Skin of body (tissue), 3 donors: ENCODE measurements at places on chromosomes 12 and 14. TPM values are rescaled to one million over a fixed set of nuclear protein-coding genes. Genes with fewer than 3 reads are reported as not detected.

The SIRT4 gene
- 3.3 TPM for total RNA-seq

The DAO gene
- total RNA-seq, result not detected

The PIWIL1 gene
- 0.10 TPM for total RNA-seq

The RNF212B gene
- not detected for total RNA-seq

The GUCY2C gene
- 0.10 TPM for total RNA-seq

The TRIM9 gene
- 3.3 TPM for total RNA-seq

The ESPL1 gene
- total RNA-seq, result 5.6 TPM
